MCF 10A (cell line): ENCODE measurements at places on chromosomes 3 and 15.

- DNase-seq, result no peak
Observed at GRCh38 chr15:70812827-70813364, 41.1 kb downstream of the LARP6 start.

GRCh38 chr3:134471521-134472193 is 14.1 kb downstream of the ANAPC13 start:
- DNase-seq, result peak; percentile 60

DNA sequence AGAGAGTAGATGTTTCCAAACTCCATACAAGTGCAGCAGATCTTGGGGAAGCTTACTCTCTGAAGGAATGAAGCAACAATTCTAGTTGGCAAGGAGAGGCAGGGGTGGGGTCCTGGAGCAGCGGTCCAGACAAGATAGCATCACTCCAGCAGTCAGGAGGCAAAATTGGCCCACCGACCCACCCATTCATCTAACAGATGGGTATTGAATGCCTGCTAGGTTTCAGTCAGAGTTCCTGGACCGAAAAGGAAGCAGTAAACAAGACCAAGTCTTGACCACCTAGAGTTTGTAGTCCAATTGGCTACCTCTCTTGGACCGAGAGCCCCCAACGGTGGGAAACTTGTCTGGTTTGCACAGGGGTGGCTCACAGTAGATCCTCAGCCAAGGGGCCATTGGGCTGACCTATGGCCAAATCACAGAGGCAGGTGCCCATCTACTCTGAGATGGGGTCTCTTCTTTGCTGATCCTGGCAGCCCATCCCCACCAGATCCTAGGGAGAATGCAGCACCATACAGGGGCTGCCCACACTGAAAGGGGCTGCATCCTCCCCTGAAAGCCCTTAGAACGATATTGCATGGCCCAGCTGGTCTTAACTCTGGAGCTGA is 74.3 kb downstream of the CORO2B start:
- no peak for DNase-seq

DNA sequence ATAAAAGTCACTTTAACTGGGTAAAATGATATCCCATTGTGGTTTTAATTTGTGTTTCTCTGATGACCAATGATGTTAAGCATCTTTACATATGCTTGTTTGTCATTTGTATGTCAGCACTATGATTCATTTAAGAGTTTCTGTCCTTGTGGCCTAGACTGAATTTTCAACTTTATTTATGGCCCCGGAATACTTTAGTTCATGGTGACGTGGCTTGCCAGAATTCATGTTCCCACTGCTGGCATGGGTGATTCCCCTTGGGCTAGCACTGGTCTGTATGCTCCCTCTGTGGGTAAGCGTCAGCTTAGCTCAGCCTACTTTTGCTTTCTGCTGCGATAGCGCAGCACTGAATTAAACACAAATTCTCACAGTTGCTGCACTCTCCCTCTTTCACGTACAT is 436.3 kb upstream of the SGO1 start:
- no peak for DNase-seq

DNA sequence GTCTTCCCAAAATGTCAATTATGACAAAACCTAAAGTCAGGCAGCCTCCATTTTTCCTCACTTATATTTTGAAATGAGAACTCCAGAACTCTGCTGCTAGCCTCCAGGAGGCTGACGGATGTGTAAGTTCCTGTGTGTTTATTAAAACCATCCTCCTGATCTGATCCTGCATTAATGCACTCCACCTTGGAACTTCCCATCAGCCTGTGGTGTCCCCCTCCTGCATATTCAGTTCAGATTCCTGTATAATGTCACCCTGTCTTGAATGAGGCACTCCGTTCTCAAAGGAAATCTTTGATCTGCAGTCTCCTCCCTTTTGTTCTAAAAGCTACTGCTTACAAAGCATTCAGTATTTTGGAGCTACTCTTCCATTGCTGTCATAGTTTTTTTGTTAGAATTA is 318.2 kb upstream of the ONECUT1 start:
- no peak for DNase-seq

DNA sequence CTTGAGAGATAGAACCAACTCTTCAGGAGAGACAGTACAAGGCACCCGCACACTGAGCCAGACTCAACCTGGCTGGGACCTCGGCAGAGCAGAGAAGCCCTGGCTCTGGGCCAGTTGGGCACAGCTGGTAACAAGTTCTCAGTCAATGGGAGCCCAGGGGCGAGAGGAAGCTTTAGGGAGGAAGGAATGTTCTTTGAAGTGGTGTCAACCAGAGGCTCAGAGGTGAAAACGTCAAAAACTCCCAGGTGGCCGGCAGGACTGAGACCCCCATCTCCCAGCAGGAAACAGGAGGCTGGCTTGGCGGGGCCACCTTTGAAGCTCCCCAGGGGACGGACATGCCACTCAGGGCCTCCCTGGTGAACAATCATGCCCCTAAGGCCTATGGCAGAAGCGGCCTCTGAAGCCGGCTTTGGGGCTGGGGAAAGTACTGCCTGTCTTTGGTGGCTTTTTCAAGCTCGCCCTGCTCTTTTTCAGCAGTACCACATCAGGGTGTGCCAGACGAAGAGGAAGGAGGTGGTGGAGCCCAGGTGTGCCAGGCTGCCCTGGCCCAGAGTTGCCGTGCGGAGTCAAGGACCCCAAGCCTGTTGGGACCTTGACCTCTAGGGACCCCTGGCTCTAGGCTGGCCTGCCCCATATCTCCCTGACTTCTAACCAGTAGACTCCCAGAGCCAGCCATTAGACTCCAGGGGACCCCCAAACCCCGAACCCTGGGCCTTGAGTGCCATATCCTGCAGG is 16.7 kb upstream of the TBC1D21 start:
- DNase-seq, result peak; percentile 21

DNA sequence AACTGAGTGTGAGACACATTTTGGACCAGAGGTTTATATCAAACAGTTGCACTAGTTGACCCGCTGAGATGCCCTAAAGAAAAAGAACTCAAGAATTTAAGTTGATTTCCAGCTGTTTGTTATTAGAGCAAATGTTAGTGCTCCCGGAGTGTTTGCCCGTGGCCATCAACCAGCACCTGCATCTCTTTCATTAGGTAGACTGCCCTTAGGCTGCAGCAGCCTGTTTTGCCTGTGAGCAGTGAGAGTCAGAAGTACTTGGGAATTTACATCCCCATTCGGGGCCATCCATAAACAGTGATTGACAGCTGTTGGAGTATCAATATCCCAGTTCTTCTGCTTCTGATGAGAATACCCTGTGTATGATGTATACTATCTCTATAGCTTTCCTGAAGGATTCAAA is 492.6 kb downstream of the RBMS3 start:
- no peak for DNase-seq
